ENCODE measurements at places on chromosomes 7 and 10.

- no peak for DNase-seq
Observed at GRCh38 chr10:79139124-79139835, 70.5 kb downstream of the ZMIZ1 start.

- DNase-seq = no peak
Observed at GRCh38 chr7:74263399-74264120, 9.4 kb upstream of the RFC2 start.

- no peak for DNase-seq
Observed at GRCh38 chr10:18312374-18313139, 172.3 kb downstream of the CACNB2 start.

GRCh38 chr10:79445977-79446757 is 743 bp upstream of the ZCCHC24 start:
- no peak for DNase-seq

DNA sequence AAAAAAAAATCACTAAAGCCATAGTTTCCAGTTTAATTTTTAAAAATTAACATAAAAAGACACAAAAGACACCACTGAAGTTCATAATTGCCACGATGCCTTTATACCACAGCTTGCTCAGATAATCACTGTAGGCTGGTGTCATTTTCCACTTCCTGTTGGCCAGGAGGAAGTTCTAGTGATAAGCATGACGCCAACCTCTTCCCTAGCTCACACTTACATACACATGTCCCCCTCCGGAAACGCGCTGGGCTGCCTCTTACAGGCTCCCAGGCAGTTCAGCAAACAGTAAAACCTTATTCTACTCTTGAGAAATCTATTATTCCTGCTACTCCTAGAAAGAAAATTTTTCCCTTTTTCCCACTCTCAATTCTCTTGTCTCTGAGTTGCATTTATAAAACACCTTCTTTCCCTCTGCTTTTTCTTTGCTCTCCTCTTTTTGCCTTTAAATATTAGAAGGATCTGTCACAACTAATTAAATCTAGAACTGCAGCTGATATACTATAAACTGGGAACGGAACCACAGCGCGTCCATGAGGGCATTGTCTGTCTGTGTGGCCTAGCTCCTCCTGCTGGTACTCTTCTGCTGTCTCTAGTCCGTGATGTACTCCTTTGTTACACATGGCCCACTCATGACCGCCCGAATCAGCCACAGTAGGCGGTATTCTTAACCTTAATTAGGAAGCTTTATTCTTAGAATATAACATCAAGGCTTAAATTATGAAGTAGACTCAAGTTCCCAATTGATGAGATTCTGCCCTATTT is 664.9 kb downstream of the CNTNAP2 start:
- DNase-seq = no peak

- DNase-seq = no peak
Observed at GRCh38 chr7:148121401-148121800, 469.2 kb upstream of the C7orf33 start.

- no peak for DNase-seq
Observed at GRCh38 chr10:114504769-114505579, 100.7 kb upstream of the AFAP1L2 start.

GRCh38 chr10:127162841-127163240 is 33.5 kb downstream of the INSYN2A start:
- DNase-seq = no peak

- peak; percentile 54 for DNase-seq
Observed at GRCh38 chr7:50369143-50370026, 64.9 kb downstream of the IKZF1 start.

DNA sequence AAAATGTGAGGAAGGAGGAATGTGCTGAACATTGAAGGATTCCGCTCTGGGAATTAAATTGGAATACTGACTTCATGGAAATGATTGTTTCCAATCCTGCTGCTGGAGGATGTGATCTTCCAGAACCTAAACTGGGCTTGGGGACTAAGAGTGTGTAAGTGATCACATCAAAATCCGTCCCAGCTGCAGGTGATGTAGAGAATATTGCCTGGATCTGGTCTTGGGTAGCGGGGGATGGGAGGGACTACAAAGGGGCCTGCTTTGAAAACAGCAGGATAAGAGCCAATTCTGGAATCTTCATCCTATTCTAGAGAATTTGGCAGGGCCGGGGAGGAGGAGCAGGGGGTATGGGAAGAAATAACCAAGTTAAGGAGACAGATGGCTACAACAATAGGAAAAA is 552.2 kb upstream of the FZD8 start:
- no peak for DNase-seq

DNA sequence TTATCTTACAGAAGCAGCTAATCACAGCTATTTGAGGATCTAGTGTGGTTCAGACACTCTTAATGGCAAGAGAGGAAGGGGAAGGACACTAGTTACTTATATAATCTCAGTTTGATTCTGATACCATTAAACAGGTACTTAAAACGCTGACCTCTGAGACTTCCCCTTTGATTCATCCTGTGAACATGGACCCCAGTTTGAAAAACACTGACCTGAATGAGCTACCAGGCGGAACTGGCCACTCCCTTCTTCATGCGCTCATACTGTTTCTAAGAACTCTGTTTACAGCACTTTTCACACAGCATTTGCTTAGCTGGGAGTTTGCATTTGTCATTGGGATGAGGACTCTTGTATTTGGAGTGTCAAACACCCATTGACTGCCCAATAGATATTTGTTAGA is 45.7 kb downstream of the BEND7 start:
- no peak for DNase-seq

DNA sequence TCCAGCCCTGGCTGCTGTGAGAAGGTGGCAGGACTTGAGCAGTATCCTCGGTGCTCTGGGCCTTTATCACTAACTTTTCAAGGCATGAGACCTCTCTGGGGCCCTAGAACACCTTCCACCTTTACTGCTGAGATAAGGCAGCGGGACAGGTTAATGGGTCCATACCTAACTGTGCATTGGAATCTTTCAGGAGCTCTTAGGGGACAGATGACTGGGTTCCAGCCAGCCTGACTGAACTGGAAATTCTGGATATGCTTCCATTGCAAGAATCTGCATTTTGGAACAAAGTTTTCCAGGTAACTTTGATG is 73.0 kb downstream of the ATXN7L1 start:
- no peak for DNase-seq

- no peak for DNase-seq
Observed at GRCh38 chr10:101609481-101609880, 21.4 kb downstream of the DPCD start.

GRCh38 chr10:114388275-114388674 is 16.0 kb downstream of the AFAP1L2 start:
- no peak for DNase-seq

GRCh38 chr10:100311298-100311697 is 18.7 kb downstream of the PKD2L1 start:
- no peak for DNase-seq

DNA sequence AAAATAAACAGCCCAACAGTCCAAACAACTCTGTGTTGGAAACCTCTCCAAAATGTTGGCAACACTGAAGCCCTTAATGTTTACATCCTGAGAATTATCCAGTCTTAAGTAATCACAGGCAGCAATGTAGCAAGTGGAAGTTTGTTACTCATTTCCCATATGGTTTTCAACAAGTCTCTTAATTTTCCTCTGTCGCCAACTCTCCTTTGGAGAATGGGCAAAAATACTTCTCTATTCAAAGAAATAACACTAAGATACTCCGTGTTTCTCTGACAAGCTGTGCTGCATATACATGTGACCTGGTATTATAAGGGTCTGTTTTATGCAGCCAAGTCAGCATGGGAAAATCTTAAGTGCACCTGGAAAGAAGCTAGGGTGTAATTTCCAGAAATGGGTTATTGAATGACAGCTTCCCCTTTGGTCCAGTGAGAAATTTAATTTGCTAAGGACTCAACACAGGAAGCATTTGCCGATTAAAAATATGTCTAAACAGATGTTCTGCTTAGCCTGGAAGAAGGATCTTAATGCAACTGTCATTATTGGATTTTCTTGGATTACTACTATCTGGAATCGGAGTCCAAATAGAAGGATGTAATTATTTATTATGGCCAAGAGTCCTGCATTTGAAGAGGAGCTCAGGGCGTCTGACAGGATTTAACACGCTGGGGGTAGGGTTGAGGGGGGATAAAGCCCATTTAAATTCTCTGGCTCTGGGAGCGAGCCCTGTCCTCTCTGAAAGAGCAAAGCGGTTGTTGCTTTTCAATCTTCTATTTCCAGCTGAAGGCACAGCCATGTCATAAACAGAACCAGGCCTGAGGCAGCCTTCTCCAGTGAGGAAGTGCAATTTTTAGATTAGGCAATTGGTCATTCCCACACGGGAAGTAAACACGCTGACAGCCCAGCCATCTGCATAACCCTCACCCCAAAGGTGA is 73.1 kb downstream of the TLL2 start:
- no peak for DNase-seq

DNA sequence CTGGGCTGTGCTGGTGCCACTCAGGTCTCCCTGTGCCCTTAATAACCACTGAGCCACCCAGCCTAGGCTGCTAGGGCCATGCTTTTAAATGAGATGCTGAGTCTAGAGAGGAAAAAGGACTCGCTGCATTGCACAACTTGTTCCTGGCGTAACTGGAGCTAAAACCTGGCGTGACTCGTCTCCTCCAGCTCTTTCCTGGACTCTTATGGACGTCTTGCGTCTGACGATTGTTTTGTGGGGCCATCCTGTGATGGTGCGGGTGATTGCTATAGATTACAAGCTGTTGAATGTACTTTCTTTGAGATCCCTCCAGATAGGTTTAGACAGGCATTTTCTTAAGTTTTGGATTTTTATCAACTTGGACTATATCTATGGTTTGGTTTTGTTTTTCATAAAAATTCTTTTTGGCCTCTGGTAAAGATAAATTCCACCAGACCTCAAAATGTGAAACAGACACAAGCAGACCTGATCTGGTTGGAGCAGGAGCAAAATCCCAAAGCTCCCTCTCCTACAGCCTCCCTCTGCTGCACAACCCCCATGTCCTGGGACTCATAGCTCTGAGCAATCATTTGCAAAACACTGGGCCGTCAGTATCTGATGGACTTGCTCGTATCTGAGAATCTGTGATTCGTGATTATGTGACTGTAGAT is 230.3 kb downstream of the ARHGAP12 start:
- no peak for DNase-seq

DNA sequence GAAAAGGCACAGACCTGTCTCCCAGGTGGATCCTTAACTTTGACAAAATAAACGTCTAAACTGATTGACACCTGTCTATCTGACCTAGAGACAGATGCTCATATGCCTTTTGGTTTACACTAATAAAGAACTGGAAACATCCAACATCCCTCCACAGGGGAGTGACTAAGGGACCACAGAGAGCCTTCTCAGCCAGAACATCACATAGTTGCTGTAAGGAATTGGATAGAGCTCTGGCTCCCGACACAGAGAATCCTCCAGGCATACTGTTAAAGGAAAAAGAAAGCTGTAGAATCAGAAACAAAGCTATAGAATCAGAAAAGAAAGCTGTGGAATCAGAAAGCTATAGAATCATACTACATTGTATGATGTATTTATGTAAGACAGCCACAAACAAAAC is 258.8 kb downstream of the STK31 start:
- DNase-seq = no peak

DNA sequence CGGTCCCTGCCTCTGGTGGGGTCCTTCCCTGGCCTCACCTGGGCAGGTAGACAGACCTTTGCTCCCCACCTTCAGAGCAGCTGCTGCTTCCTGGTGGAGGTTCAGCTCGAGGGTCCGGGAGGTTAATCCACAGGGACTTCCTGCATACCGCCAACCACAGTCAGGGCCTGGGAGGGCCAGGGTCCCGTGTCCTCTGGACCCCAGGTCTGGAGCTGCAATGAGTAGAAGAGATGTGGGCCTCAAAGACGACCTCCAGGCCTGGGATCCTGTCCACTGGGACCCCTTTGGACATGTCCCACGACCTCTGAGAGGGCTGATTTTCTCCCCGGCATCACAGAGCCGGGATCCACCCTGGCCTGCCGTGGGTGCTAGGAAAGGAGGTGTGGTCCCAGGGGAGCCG is 223.3 kb upstream of the TCERG1L start:
- DNase-seq = no peak

GRCh38 chr7:55569269-55569663 is 3.0 kb downstream of the VOPP1 start:
- no peak for DNase-seq

GRCh38 chr7:80883154-80884025 is 35.5 kb downstream of the SEMA3C start:
- DNase-seq = no peak

GRCh38 chr7:55366461-55367070 is 1.4 kb downstream of the LANCL2 start:
- DNase-seq = no peak

- DNase-seq = no peak
Observed at GRCh38 chr10:66291133-66291532, 634.7 kb upstream of the LRRTM3 start.

- no peak for DNase-seq
Observed at GRCh38 chr7:16098058-16098457, 323.3 kb downstream of the CRPPA start.

DNA sequence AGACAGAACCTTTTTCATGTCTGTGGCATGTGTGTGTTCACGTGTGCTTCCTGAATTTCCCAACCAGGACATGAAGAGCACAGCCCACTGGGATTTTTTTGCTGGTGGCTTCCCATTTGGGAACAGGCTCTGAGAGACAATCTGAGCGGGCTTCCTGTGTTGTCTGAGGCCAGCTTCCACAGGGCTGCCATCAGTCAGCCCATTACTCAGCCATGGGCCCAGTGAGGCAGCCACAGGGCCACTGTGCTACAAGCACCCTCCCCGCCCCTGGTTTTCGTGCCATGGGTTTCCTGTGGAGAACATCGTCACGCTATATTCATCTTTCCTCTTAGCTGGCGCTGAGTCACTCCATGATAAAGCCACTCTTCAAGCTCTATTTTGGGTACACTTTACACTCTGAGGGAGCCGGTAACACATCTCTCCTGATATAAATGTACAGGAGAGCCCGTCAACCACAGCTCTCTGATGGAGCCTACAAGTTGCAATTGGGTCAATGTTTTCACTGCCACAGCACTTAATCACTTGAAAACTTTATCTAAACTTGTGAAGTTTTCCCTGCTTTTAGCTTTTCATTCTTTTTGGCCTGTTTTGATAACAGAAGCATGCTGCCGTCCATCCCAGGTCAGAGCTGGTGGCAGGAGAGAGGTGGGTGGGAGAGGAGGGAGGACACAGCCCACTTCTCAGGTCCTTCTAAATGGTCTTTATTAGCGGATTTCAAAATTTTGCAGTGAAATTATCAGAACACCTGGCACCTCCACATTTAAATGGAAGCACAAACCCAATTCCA is 96.9 kb downstream of the HIPK2 start:
- DNase-seq = peak; percentile 15

DNA sequence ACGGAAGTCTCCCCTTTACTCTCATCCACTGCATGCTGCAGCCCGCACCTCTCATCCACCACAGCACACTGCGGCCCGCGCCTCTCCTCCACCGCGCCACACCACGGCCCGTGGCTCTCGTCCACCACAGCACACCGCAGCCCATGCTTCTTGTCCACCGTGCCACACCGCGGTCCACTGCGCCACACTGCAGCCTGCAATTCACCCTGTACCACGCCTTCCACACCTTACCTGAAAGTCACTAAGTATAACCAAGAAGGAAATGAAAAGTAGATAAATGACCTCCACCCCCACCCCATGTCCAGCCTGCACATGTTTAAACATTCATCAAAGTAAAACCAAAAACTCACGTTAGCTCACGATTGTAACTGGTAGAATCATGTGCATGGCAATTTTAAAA is 176.1 kb downstream of the DIP2C start:
- DNase-seq = no peak

- DNase-seq = no peak
Observed at GRCh38 chr10:19579761-19580545, 236.3 kb upstream of the PLXDC2 start.

- no peak for DNase-seq
Observed at GRCh38 chr10:123062726-123063125, 53.9 kb downstream of the ACADSB start.

- no peak for DNase-seq
Observed at GRCh38 chr10:95373660-95374059, 82.9 kb upstream of the PDLIM1 start.

- DNase-seq = no peak
Observed at GRCh38 chr7:78716876-78717275, 736.6 kb downstream of the MAGI2 start.

Measured in T-cell (primary cell).